ENCODE measurements at places on chromosomes 6 and 20.

DNA sequence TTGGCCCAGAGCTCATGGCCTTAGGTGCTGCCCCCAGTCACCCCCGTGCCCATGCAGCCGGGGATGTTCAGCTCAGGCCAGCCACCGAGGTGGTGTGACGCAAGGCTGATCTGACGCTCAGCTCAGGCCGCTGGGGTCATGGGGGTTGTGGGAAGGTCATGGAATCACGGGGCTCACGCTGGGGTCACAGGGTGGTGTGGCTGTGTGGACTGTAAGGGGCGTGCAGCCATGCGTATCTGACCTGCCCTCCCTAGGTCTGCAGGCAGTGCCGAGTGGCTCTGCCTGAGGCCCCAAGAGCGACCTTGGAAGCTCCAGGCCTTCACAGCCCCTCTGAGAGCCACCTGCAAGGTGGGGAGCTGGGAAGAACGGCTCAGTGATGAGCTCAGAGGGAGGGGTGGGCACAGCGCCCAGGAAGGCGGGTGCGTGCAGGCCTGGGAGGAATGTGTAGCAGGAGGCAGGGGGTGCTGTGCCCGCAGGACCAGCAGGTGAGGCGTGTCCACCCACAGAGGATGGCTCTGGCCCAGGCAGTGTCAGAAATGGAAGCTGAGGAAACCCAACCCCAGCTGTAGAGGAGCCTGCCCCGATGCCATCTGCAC is 27.8 kb downstream of the CHRNA4 start:
- no peak for DNase-seq

- DNase-seq = no peak
These were observed 58.9 kb upstream of the SAMD5 start for GRCh38 chr6:147449405-147450161.

DNA sequence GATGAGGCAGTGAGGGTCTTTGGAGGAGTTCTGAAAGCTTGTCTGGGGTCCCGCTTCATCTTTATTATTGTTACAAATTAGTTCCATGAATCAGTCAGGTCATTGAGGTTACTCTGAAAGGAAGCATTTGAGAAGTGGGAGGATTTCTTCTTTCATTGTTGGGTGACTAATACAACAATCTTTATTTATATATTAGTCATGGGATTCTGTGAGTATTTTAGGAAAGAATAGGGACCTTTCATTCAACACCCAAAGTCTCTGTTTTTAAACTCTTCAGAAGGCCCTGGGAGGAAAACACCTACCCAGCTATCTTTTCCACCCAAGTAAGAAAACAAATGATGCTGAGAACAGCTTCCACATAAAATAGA is 98.3 kb downstream of the SOD2 start:
- no peak for DNase-seq

GRCh38 chr6:79117752-79118151 is 39.7 kb upstream of the PHIP start:
- no peak for DNase-seq

GRCh38 chr6:4322846-4323309 is 187.5 kb upstream of the ECI2 start:
- DNase-seq = no peak

- DNase-seq = no peak
These were observed 191.2 kb downstream of the MANEA start for GRCh38 chr6:95768539-95768938.

DNA sequence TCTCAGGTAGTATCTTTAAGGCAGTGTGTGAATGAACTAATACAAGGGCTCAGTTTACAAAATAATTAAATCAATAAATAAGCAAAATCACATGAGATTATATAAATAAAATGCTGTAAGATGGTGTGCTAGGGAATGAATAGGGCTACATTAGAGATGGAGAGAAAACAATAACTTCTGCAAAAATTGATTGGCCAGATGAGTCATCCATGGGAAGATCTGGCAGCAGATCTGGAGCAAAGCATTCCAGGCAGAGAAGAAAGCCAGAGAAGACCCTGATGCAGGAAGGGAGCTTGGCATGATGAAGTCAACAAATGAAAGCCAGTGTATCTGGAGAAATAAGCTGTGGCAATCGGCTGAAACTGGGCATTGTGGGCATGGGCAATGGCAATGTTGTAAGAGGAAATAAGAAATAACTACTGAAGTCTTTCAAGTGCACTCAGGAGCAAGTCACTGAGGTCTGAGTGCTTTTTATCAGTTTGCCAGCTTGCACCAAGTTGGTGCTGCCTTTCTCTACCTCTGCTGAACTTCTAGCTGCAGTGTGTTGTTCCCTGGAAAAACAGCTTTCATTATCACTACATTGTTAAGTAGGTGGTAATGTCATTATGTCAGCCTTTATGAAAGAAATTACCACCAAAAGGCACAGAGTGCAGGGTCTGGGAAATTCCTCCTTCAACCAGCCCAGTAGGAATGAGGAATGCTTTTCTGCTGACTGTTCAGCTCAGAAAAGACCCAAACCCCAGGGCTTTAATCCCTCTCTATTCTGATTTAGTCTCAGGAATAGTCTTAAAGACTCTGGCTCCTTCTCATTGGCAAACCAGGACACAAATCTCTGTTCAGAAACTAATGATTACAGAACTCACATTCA is 231.6 kb downstream of the HTR1B start:
- DNase-seq = no peak

GRCh38 chr6:3331494-3331893 is 72.7 kb downstream of the PSMG4 start:
- no peak for DNase-seq

DNA sequence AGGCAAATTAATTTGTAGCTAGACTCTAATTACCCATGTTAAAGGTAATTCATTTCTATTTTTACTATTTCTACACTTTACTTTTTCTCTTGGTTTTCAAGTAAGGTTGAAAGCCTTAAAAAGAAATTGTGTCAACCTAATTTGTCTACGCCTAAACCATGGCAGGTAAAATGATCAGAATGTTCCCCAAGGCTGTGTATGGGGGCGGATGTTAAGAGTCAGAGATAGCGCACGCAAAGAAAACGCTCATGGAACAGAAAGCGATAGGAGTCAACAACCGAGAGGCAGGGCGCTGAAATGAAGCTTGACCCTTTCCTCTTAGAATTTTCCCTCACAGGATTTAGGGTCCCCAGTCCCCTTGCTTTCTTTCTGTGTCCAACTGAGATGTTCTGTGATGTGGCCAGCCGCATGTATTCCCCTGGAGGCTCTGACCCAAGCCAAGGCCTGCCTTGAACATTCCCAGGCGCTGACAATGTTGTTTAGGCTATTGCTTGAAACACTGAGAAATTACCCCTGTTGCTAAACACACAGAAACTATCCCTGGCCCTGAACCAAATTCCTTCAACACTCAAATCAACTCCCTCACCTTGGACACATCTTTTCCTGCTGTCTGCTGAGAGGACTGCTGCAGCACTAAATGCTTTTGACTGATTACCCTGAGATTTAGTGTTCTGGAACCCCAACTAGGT is 10.9 kb downstream of the PSMB1 start:
- DNase-seq = no peak

DNA sequence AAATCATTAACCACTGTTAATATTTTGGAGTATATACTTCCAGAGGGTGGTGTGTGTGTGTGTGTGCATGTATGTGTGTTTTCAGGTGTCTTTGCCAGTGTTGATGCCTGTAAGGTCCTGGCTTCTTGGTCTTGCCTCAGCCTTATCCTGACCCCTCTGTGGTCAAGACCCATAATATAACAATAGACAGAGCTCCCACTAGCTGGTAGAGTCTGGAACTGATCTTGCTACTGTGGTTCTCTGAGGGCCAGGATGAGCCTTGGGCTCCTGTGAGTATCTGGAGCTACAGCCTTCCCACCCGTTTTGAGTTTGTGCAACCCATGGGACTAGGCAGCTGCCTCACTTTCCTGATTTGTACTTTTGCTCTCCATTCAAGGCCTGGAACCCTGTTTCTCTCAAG is 191.0 kb downstream of the IBTK start:
- DNase-seq = no peak

Measured in CD4-positive, alpha-beta T cell treated with Interleukin-12 subunit alpha and Interleukin-12 subunit beta, for 1 hour (primary cell).